ENCODE measurements at places on chromosomes 7 and 10. TPM values are rescaled to one million over a fixed set of nuclear protein-coding genes. Genes with fewer than 3 reads are reported as not detected.

DNA sequence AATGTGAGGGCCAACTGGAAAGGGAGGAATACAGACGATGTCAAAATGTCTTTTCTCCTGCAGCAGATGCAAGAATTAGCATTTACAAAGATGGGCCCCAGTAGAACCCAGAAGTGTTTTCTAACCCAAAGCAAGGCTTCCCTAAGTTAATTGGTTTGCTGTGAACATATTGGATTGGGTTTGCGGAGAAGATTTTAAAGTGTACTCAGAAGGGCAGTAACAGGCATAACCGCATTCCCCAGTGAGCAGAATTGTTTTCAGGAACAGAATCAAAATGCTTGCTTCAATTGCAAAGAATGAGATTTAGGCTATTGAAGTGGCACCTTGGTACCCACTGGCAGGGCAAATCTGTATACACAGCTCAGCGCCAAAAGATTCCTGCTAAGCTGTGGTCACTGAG is 78.0 kb downstream of the NRP1 start:
- H3K4me3 ChIP-seq: no peak overlapping the region
- no peaks in the 10 kb centered on the region for H3K27me3 ChIP-seq
- peaks cover 100% of the 10 kb centered on the region for H3K36me3 ChIP-seq
- H3K27ac ChIP-seq: no peak overlapping the region
- peaks cover 10% of the 10 kb centered on the region for H3K4me1 ChIP-seq

DNA sequence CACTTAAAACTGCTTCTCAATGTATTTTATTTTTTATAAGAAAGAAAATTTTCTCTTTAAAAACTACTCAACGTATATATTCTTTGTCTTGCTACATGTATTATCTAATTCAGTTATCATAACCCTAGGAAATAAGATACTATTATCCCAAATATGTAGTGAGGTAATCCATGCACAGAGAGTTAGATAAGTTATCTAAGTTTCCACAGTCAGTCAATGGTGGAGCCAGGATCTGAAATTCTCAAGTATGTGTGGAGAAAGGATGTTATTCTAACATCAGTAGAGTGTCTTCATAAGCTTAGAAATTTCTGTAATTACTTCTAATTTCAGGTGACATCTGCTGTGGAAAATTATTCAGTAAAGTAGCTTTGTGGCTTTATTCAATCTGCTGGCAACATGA is 239.9 kb downstream of the CSTF2T start:
- H3K4me3 ChIP-seq: no peak overlapping the region
- H3K27me3 ChIP-seq: no peaks in the 10 kb centered on the region
- H3K27ac ChIP-seq: no peak overlapping the region
- H3K36me3 ChIP-seq: no peaks in the 10 kb centered on the region
- no peak for DNase-seq

GRCh38 chr10:6581778-6582228 is 1.7 kb upstream of the PRKCQ start:
- H3K36me3 ChIP-seq: no peaks in the 10 kb centered on the region
- peaks cover 6% of the 10 kb centered on the region for H3K4me1 ChIP-seq
- H3K27ac ChIP-seq: no peak overlapping the region
- H3K27me3 ChIP-seq: peaks cover 59% of the 10 kb centered on the region
- DNase-seq: no peak

- no peaks in the 10 kb centered on the region for H3K4me1 ChIP-seq
- no peaks in the 10 kb centered on the region for H3K36me3 ChIP-seq
- DNase-seq: no peak
- no peaks in the 10 kb centered on the region for H3K27me3 ChIP-seq
Observed at GRCh38 chr7:110868458-110868857, 222.5 kb upstream of the LRRN3 start.

DNA sequence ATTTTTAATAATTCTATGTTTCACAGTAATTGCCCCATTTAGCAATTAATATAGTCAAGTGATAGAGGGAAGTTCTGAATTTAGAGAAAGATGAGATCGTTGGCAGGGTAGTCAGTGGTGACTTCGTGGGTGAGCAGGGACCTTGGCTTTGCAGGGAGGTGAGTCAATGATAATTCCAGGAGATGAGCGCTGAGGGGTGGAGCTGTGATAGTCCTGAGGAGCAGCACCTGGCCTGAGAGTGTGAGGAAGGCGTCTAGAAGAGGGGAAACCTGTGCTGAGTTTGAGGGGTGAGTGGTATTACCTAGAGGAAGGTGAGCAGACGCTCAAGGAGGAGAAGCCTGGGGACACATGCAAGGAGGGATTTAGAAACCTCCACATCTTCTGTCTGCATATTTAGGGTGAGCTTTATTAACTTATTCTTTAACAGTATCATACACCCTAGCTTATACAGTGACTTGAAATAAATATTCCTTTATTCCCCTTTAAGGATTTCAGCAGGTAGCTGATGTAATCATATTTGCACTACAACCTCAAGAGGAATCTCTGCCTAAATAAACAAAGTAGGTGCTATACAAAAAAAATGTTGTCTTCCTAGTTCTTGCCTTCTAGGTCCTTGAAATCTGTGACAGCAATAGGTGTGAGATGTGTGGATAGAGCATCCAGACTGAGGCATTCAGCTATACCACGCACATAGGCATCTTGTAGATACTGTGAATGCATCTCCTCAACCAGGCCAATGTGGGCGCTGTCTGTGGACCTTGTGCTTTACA is 2.1 kb upstream of the TRIL start:
- no peaks in the 10 kb centered on the region for H3K27me3 ChIP-seq
- H3K4me3 ChIP-seq: no peak overlapping the region
- peaks cover 5% of the 10 kb centered on the region for H3K4me1 ChIP-seq
- H3K36me3 ChIP-seq: no peaks in the 10 kb centered on the region

DNA sequence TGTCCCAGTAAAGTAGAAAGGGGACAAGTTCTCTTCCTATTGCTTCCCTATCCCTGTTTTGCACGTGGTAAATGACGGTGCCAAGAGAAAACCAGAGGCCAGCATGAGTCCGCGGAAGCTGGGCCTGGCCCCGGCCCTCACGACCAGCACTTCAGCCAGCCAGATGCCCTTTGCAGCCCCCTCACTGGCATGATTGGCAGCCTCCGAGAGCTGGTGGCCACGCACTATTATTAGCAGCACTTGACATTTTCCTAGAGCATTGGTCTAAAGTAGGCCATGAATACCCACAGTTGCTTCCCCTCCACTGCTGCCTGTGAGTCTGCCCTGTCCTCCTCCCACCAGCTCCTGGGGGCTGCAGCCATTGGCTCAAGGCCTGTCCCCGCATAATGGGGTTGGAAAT is 369.1 kb downstream of the PLXNA4 start:
- no peaks in the 10 kb centered on the region for H3K36me3 ChIP-seq
- DNase-seq: peak; percentile 82
- H3K27ac ChIP-seq: peak overlapping the region; percentile 75
- H3K27me3 ChIP-seq: no peaks in the 10 kb centered on the region
- H3K4me1 ChIP-seq: peaks cover 25% of the 10 kb centered on the region
- H3K4me3 ChIP-seq: no peak overlapping the region

DNA sequence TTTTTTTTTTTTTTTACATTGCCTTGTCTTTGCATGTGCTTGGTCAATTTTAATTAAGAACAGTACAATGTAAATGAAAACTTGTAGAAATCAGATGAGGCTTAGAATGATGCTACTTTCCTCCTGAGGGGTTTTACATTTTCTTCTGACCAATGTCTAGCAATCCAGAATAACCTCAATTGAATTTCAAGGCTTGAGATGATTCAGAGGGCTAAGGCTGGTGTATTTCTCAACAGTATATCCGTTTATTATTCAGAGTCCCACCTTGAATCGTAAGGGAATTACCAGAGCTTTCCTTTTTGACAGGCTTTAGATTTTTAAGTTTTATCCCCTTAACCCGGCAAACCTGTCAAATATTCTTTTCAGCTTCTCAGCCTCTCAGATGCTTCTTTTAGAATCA is 231.2 kb upstream of the STK17A start:
- H3K27me3 ChIP-seq: no peaks in the 10 kb centered on the region
- H3K4me1 ChIP-seq: no peaks in the 10 kb centered on the region
- H3K4me3 ChIP-seq: no peak overlapping the region

DNA sequence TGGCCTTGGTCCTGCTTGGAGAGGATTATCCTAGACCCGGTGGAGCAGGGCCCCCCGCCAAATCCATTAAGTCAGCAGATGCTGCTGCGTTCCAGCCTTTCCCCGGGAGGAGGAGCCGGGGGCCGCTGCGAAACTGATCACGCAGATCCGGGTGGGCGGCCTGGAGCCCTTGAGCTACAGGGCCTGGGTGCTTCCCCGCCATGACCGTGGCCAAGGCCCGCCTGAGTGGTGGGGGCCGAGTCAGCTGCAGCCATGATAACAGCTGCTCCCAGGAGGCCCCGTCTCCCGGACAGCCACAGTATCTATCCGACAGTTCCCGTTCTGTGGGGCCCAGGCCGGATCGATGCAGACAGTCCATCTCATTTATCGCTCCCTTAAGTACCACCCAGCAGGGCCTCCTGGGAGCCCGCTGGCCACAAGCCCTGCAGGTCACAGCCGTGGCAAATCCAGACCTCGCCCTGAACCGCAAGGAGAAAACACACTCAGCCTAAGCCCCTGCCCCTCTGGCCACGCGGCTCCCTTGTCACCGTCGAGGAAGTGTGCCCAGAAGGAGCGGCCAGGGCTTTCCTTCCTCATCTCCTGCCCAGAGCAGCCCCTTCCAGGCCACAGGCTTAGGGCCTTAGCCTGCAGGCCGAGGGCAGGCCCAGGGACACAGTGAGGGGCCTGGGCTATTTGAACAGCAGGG is 34.4 kb upstream of the SLC29A4 start:
- DNase-seq: peak; percentile 81
- H3K27me3 ChIP-seq: peaks cover 4% of the 10 kb centered on the region
- no peaks in the 10 kb centered on the region for H3K4me1 ChIP-seq
- no peaks in the 10 kb centered on the region for H3K36me3 ChIP-seq
- H3K27ac ChIP-seq: no peak overlapping the region
- no peak overlapping the region for H3K4me3 ChIP-seq

- no peak for DNase-seq
- H3K27ac ChIP-seq: no peak overlapping the region
- no peak overlapping the region for H3K4me3 ChIP-seq
- H3K4me1 ChIP-seq: no peaks in the 10 kb centered on the region
- no peaks in the 10 kb centered on the region for H3K36me3 ChIP-seq
Observed at GRCh38 chr7:122532406-122533269, 166.3 kb downstream of the RNF133 start.

DNA sequence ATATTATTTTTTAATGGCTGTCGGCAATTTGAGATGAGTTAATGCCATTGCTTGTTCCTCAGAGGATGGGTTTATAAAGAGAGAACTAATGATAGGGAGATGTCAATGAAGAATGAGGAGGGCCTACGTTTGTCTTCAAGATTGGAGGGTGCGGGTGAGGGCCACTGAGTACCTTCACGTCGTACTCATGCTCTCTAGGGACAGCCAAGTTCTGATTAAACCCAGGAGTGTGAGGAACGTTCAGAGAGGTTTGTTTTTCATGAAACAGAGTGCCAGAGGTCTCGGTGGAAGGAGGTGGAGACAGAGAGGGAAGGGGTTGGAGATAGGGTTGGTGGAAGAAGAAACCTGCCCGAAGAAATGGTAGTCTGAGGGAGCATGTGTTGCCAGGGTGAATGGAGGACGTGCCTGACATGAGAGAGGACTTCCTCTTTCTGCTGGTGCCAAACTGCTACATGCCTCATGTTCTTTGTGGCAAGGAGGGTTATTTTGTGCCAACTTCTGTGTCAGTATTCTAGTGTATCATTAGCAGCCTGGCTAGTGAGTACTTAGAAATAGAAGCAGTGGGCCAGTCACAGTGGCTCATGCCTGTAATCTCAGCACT is 8.9 kb downstream of the DHTKD1 start:
- H3K4me1 ChIP-seq: no peaks in the 10 kb centered on the region
- DNase-seq: no peak
- H3K27ac ChIP-seq: no peak overlapping the region
- H3K27me3 ChIP-seq: no peaks in the 10 kb centered on the region
- H3K4me3 ChIP-seq: no peak overlapping the region

DNA sequence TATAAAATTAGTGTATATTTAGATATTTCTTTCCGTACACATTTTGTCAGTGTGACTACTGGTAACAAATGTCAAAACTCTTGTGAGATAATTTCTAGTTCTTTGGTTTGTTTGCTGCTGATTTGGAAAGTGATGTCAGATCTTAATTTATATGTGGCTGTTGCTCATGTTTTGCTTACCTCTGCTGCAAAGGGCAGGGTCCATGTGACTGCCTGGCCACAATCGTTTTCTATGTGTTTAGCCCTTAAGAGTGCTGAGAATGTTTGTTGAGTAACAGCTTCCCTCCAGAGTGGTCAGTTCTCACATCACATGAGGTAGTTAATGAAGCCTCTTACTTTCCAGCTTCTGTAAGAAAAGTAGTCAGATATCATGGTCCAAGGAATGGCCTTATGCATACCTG is 4.2 kb downstream of the NRBF2 start:
- H3K4me3 ChIP-seq: no peak overlapping the region
- H3K36me3 ChIP-seq: no peaks in the 10 kb centered on the region
- no peak for DNase-seq
- no peak overlapping the region for H3K27ac ChIP-seq
- no peaks in the 10 kb centered on the region for H3K27me3 ChIP-seq

DNA sequence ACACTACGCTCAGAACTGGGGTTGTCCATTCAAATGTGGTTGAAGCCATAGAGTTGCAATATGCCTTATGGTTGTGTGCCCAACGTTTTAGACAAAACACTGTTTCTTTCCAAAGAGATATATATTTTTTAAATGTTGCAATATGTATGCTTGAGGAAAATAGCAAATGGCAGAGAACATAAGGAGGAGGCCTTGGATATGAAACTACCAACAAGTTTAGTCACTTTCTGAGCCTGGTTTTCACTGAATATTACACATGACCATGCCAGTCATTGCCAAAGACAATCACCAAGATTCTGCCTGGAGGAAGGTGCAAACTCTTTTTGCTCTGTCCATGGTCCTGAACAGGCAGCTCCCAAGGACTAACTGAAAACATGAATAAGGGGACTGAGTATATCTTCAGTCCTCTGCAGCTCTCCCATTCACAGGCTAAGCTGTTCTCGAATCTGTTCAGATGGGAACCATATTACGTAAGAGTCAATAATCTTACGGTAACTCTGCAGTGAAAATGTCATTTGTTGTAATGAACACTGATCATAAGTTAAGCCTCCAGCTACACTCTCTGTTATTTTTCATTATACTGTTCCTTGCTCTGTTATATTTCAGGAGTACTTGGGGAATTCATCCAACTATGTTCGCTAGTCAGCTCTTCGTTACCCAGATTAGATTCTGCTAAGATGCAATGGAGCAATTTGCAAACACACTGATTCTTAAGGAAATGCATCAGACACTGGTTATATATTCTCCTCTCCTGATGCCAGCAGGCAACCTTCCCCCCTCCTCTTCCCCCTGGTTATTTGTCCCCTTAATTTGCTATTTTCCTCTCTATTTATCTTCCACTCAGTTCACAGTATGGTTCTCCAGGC is 90.7 kb upstream of the C1QL3 start:
- H3K4me3 ChIP-seq: no peak overlapping the region
- no peaks in the 10 kb centered on the region for H3K36me3 ChIP-seq
- peaks cover 11% of the 10 kb centered on the region for H3K4me1 ChIP-seq
- no peaks in the 10 kb centered on the region for H3K27me3 ChIP-seq
- no peak overlapping the region for H3K27ac ChIP-seq

GRCh38 chr10:17872191-17873091 is 63.3 kb downstream of the MRC1 start:
- no peaks in the 10 kb centered on the region for H3K36me3 ChIP-seq
- H3K27ac ChIP-seq: no peak overlapping the region
- no peak overlapping the region for H3K4me3 ChIP-seq
- no peak for DNase-seq
- no peaks in the 10 kb centered on the region for H3K27me3 ChIP-seq

The SPDYE5 gene
- total RNA-seq: not detected

The NEUROD6 gene
- not detected for total RNA-seq

The CRYGN gene
- not detected for total RNA-seq
